Activated CD4-positive, alpha-beta T cell treated with anti-CD3 and anti-CD28 coated beads, Interleukin-2, amount 10 ng/mL, durations not matched to agents 7 days and 5 days (primary cell): ENCODE measurements at places on chromosomes 1 and 21. TPM values are rescaled to one million over a fixed set of nuclear protein-coding genes. Genes with fewer than 3 reads are reported as not detected.

The FOXD3 gene
- not detected for total RNA-seq

The FNBP1L gene
- total RNA-seq, result 0.58 TPM

GRCh38 chr1:243848165-243848857 is 1.7 kb downstream of the AKT3 start:
- no peak for DNase-seq

GRCh38 chr21:22885079-22885478 is 1886.9 kb downstream of the NCAM2 start:
- DNase-seq, result no peak

DNA sequence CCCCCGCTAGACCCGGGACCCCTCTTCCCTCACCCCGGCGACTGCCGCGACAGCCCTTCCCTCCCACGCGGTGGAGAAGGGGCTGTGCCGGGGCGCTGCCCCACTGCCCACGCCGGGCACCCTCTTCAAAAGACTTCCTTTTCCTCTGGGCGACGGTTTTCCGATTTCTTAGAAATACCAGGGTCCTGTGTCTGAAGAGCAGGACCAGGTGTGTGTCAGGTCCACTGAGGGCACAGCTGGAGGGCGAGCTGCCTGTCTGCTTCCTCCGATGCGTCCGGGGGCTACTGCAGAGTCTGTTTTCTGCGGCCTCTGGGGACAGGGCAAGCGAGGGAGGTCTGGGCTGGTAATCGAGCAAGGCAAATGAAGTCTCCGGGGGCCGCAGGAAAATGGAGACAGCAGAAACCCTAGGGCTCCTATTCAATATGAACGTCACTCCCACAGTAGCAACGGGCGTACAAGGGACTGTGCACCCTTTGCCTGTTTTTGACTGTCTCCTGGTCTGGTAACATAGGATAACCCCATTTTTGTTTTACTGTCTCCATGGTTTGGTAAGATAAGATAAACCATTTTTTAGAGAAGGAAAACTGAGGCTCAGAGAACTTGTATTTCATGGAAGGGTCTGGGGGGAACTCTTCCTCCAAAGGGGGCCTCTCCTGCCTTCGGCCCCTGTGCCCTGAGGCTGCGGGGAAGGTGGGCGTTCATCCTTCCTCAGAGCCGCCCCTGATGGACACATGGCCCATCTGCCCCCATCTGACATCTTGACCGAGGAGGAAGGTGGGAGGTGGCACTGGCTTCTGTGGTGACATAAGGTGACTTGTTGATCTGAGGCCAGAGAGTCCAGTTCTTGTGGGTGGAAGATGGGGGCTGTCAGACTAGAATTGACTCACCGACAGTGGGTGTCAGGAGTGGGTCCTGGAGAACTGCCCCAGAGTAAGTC is 970 bp downstream of the TNFRSF1B start:
- DNase-seq, result no peak

GRCh38 chr1:228988664-228989063 is 253.4 kb downstream of the RHOU start:
- DNase-seq, result no peak

DNA sequence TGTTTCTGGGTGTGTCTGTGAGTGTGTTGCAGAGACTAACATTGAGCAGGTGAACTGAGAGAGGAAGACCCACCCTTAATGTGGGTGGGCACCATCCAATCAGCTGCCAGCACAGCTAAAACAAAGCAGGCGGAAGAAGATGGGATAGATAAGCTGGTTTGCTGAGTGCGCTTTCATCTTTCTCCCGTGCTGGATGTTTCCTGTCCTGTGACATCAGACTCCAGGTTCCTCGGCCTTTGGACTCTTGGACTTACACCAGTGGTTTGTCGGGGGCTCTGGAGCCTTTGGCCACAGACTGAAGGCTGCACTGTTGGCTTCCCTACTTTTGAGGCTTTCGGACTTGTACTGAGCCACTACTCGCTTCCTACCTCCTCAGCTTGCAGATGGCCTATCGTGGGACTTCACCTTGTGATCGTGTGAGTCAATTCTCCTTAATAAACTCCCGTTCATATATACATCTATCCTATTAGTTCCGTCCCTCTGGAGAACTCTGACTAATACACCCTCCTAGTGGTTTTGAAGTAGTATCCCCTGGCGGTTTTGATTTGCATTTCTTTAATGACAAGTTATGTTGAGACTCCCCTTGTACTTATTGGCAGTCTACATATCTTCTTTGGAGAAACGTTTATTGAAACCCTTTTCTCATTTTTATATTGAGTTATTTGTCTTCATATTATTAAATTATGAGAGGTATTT is 546.6 kb upstream of the TMPRSS15 start:
- no peak for DNase-seq

GRCh38 chr1:170010443-170010842 is 64.1 kb downstream of the KIFAP3 start:
- peak; percentile 45 for DNase-seq

GRCh38 chr1:69993810-69994209 is 211.6 kb downstream of the LRRC40 start:
- no peak for DNase-seq
